ENCODE measurements at places on chromosomes 4 and X. TPM values are rescaled to one million over a fixed set of nuclear protein-coding genes. Genes with fewer than 3 reads are reported as not detected.

The TLL1 gene
- total RNA-seq = 37.7 TPM

The SLC26A1 gene
- total RNA-seq = 0.20 TPM

The TEX13B gene
- total RNA-seq = not detected

The CISD2 gene
- 47.4 TPM for total RNA-seq

The TEC gene
- total RNA-seq = 1.8 TPM

The PABPC1L2A gene
- total RNA-seq = not detected

The QRFPR gene
- 0.44 TPM for total RNA-seq

The BBS12 gene
- total RNA-seq = 4.1 TPM

The ITGB1BP2 gene
- total RNA-seq = 0.40 TPM

The PPP2R3B gene
- 11.3 TPM for total RNA-seq

- no peak for DNase-seq
Observed at GRCh38 chr4:40458683-40459082, 123.5 kb downstream of the CHRNA9 start.

DNA sequence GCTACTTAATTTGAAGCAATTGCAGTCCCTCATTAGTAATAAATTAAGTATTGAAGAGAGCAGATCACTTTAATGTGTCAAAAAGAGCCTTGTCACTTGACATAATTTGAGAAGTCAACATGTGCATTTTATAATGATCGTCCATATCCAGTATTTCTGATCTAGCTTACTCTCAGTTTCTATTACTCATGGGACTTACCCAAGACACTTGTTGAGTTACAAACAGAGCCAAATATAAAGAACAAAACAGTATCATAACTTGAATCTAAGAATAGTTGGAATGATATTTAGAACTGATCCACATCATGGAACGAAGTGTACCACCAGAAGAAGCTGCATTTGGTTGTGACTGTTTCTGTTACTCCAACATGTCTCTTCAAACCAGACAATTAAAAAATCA, 54.7 kb downstream of the SLITRK4 start:
- no peak for DNase-seq

GRCh38 chr4:6913350-6913905, 3.8 kb downstream of the TBC1D14 start:
- DNase-seq = no peak

DNA sequence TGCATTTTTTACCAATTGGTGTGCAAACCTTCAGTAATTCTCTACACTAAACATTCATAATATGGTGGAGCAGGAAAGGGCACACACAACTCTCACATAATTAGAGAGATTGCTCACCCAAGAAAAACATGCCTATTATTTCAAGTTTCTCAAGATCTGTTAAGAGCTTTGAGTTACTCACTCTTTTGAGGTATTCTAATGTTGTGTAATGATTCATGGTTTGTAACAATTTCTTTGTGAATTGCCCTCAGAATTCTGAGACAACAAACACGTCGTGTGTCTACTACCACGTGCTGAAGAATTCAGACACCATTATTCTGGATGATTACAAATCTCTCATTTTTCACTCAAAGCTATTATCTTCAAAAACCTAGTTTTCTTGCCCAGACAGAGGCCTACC, 82.8 kb downstream of the PDGFC start:
- DNase-seq = no peak

GRCh38 chr4:108941904-108942430, 179.1 kb upstream of the ETNPPL start:
- no peak for DNase-seq

DNA sequence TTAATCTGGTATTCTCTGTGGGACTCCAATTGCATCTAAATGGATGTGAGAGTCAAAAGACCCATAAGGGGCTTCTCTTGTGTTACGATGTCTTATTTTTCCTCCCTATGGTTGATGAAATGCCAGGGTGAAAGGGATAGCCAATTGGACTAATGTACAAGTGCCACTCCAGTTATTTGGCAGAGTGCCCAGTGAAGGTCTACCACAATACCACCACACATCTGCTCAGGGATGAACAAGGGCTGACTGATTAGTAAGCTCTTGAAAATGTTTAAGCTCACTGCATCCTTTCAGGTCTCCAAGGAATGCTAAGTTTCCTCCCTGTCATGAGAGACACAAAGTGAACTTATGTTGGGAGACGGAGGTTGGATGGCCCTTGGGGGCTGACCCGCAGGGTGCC, 57.8 kb downstream of the HEPH start:
- DNase-seq = no peak

- no peak for DNase-seq
Observed at GRCh38 chr4:1023075-1023640, 11.7 kb downstream of the FGFRL1 start.

GRCh38 chr4:162985131-162985530, 181.6 kb downstream of the NAF1 start:
- DNase-seq = no peak

- DNase-seq = no peak
Observed at GRCh38 chr4:150211799-150212445, 133.7 kb downstream of the DCLK2 start.

- peak; percentile 54 for DNase-seq
Observed at GRCh38 chr4:147596981-147597380, 20.2 kb upstream of the TMEM184C start.

- no peak for DNase-seq
Observed at GRCh38 chrX:125826080-125826479, 340.0 kb downstream of the DCAF12L2 start.

- DNase-seq = peak; percentile 15
Observed at GRCh38 chr4:48290146-48290772, 20.6 kb upstream of the TEC start.

All from lung microvascular endothelial cell (primary cell).